ENCODE measurements at places on chromosomes 1 and 21.

GRCh38 chr1:27031235-27032118 lies 18.8 kb upstream of the TENT5B start:
- no peak for DNase-seq

GRCh38 chr1:63773815-63774616 lies at the start of gene ROR1:
Gene ROR1 (plus strand): TSS chr1:63774017.
- DNase-seq: peak; percentile 41

DNA sequence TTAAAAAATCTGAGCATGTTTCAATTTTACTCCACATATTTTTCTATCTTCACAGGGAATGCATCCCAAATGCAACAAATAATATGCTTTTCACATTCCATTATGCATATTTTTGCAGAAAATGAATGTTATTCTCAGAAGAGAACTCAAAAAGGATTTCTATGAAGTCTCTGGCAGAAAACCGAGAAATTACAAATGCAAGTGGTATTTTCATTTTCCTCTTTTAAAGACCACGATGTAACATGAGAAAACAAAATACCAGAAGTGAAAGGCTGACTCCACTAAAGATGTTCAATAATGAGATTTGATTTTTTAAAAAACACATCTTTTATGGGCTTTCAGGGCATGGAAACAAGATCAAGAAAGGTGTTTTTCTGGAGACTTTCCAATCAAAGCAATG lies 5.0 kb upstream of the PDC start:
- DNase-seq: no peak

- no peak for DNase-seq
Measured at GRCh38 chr1:213681788-213682340, 305.9 kb upstream of the PROX1 start.

GRCh38 chr21:45970674-45971615 lies 10.6 kb upstream of the COL6A1 start:
- no peak for DNase-seq

DNA sequence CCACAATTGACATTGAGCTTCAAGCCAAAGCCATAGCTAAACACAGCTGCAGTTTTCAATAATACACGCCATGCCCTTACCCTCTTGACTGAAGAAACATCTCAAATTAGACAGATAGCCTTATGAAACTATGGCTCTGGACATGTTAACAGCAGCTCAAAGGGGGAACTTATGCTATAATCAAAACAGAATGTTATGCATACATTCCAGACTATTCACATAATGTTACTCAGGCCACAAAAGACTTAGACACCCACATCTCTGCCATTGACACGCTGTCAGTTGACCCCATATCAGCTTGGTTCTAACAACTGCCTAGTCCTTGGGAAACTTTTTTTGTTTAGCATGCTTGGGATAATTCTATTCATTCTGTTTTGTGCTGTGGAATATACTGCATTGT lies 2.3 kb upstream of the NENF start:
- no peak for DNase-seq

GRCh38 chr21:14744368-14744767 lies 198.3 kb upstream of the SAMSN1 start:
- no peak for DNase-seq

DNA sequence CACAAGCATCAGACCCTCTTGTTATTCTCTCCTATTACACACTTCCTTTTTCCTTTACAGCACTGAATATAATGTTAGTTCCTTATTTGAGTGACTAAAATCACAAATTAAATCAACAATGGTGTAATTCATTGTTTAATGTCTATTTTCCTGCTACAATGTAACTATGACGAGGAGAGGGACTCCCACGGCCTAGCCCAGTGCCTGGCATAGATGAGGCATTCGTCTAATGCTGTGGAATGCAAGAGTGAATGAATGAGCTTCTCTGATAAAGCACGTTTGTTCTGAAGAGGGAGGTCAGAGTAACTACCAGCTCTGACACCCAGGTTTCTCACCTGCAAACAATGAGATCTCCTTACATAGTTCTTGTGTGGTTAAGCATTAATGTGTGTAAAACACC lies 479.4 kb downstream of the OMA1 start:
- no peak for DNase-seq

DNA sequence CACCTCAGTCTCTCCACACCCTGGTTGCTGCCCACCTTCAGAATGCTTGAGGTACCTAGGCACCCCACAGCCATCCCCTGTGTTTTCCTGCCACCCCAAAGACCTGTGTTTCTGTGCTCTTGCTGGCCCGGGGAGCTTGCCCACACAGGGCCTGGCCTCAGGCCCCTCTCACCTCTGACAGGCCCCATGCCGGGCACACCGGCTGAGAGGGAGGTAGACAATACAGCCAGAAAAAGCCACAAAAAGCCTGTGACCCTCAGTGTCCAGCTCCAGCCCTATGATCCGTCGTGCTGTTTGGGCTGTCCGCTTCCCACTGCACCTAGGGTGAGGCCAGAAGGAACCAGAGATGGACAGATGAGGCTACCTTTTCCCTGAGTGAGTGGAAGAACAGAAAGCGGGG lies 11.4 kb downstream of the SEMA6C start:
- DNase-seq: no peak

- DNase-seq: no peak
Measured at GRCh38 chr21:34743831-34744230, 75.0 kb downstream of the CLIC6 start.

- DNase-seq: no peak
Measured at GRCh38 chr1:7040969-7041695, 255.9 kb downstream of the CAMTA1 start.

- no peak for DNase-seq
Measured at GRCh38 chr1:39990428-39990827, 35.5 kb downstream of the MFSD2A start.

DNA sequence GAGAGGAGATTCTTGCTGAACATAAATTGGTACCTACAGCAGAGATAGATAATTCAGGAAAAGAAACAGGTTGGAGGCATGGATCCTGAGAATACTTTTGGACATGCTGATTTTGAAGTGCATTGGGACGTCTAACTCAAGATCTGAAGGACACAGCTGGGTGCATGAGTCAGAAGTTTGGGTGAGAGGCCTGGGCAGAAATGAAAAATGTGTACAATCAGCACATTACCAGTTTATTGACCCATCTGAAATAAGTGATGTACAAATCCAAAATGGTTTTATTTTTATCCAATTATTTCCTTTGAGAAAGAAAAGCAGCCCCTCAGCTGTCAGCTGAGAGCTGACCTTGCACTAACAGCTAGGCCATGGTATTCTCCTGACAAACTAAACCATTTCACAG lies 975.2 kb upstream of the B3GALT2 start:
- no peak for DNase-seq

- DNase-seq: no peak
Measured at GRCh38 chr1:4599521-4599920, 54.9 kb upstream of the AJAP1 start.

DNA sequence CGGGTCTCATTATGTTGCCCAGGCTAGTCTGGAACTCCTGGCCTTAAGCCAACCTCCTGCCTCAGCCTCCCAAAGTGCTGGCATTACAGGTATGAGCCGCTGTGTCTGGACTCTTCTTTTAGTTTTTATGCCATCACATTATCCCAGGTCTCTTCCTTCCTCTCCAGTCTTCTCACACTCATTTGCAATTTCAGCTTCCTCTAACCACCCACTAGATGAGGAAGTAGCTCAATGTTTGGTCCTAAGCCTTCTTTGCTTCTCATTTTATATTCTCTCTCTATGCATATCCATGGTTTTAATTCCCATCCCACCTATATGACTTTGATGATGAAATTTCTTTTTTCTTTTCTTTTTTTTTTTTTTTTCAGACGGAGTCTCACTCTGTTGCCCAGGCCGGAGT lies 3.1 kb upstream of the ZBTB8A start:
- DNase-seq: no peak

DNA sequence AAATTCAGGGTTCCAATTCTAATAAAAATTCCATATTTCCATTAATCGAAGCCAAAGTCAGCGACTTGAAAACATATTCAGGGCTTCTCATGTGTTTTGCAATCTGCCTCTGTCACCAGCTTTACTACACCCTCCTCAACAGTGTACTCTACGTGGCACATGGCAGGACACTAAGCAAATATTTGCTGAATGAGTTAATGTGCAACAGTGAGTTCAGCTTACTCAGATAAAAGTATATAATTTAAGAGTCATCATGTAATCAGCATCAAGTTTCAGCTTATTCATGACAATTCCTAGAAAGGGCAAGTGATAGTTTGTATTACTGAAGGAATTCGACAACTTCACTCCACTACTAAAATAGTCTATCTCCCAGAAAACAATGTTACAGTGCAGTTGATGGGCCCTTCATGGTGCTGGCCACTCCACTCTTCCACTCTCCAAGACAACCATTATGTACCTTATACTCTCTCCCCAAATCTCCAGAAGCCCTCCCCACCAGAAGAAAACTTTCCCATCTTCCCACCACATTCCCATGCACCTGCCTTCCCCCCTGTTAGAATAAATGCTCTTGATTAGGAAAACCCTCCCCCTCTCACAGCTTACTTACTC lies 97.3 kb downstream of the TTLL7 start:
- DNase-seq: no peak

- no peak for DNase-seq
Measured at GRCh38 chr1:223780949-223781348, 64.8 kb downstream of the TP53BP2 start.

- DNase-seq: no peak
Measured at GRCh38 chr1:16053781-16054502, 10.4 kb downstream of the CLCNKB start.

DNA sequence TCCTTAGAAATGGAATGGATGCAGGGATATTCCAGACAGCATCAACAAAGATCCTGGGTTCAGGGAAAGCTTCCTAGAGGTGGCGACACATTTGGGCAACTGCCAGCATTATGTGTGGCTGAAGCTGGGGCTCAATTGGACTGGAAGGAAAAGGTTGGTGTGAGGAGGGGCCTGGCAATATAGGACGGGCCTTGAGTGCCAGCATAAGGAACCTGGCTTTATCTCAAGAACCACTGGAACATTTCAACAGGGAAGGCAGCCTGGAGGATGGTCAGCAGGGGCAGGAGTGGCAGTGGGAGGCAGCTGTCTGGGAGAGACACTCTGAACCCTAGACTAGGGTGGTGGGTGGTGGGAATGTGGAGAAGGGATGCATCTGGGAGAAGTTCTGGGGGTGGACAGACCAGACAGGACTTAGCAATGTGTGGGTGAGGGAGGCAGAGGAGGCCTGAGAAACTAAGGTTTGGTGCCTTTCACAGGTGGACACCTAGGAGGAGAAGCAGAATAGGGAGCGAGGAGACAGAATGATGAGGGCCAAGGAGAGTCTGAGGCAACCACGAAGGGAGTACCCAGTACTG lies 3.5 kb downstream of the SH3BGRL3 start:
- DNase-seq: no peak

GRCh38 chr1:11563560-11564069 lies 84.7 kb downstream of the DISP3 start:
- no peak for DNase-seq

GRCh38 chr1:35030756-35031446 lies 844 bp downstream of the ZMYM6 start:
- DNase-seq: peak; percentile 11

- DNase-seq: no peak
Measured at GRCh38 chr1:115237023-115237422, 101.0 kb downstream of the NGF start.

GRCh38 chr1:114008480-114008941 lies 29.2 kb downstream of the OLFML3 start:
- no peak for DNase-seq

DNA sequence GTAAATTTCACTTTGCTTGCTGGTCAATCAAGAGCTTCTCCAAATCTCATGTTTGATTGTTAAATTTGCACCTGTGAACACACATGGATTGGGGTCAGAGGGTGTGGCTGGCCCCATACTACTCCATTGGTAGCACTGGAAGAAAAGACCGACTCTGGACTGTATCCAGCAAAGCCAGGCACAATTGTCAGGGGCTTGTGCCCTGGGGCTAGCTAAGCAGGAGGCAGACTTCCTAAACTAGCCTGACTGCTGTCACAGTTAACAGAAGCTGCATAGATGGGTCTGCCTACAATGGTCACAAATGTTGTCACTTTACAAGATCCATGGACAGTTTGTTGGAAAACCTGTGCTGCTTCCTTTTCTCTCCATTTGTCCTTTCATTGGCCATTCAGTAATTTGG lies 421.0 kb downstream of the DSCAM start:
- DNase-seq: no peak

- no peak for DNase-seq
Measured at GRCh38 chr1:79325705-79326104, 319.2 kb upstream of the ADGRL4 start.

DNA sequence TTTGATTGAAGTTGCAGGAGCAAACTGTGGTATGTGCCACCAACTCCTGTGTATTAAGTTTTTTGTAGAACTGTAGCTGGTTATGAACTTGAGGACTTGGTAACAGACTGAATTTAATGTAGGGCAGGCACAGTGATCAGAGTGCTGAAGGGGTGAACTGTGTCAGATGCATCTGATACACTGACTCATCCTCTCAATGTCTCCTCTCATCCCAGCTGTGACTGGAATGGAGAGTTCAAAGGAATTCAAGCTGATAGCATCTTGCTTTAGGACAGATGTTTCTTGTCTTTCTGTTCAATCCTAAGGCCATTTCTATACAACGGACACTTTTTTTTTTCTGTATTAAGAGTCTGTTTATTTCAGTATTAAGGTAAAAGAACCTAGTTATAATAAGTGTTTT lies 25.0 kb upstream of the GBP1 start:
- no peak for DNase-seq

DNA sequence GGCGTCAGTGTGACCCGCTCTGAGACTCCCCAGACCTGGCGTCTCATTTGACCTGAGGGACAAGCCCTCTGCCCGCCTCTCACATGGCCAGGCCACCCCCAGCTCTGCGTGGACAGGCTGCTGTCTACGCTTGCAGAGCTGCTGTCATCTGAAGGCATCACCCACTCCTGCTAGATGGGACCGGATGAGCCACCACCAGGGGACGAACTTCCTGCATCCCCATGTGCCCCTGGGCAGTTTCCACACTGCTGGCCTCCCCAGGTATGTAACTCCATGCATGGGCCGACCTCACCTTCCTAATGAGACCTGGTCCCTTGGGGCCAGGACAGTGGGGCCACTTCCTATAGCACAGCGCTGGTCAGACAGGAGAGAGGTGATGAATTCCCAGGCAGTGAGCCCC lies 121.5 kb downstream of the PSMG1 start:
- no peak for DNase-seq

- DNase-seq: no peak
Measured at GRCh38 chr1:14437417-14437918, 161.0 kb upstream of the KAZN start.

DNA sequence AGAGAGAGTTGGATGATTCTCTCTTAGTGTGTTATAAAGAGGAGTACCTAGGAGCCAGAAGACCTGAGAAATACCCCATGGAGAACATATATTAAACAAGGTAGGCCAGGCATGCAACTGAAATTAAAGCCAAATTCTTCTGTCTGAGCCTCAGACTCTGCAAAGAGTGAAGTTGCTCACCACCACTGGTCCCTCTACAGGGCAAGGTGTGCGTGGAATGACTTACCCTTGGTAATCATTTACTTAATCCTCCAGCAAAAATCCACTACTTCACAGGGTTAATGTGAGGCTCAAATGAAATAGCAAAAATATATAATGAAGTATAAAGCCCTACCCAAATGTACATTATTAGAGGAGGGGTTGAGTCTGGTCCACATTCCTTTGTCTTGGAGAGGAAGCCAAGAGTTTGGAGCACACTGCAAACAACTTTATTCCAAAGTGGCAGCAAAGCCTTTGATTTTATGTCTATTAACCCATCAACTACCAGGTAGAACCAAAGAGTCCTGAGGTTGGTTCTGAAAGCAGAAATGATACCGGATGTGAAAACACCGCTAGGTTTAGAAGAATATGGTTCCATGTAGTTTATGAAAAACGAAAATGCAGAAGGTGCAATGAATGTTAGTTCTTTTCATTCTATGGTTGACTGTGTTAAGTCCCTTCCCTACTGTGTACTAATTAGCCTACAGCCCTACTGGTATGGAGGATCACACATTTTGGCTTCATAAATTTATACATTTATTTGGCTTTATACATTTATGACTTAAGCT lies 8.5 kb downstream of the SSR2 start:
- DNase-seq: no peak

Data from stimulated activated CD4-positive, alpha-beta T cell treated with anti-CD3 and anti-CD28 coated beads, Interleukin-1b, Interleukin-23, amount 100 ng/mL, for 4 hours (primary cell).